Smooth muscle cell of trachea (primary cell): ENCODE measurements at places on chromosomes 11 and 22. TPM values are rescaled to one million over a fixed set of nuclear protein-coding genes. Genes with fewer than 3 reads are reported as not detected.

Gene NXPE2
- under 0.01 TPM in 1 of 2 replicates, not detected in the other for total RNA-seq

Gene LINC01488
- not detected in 2 replicates for total RNA-seq

Gene OR4C46
- total RNA-seq = not detected in 2 replicates

Gene OR6A2
- total RNA-seq = 0.17 and 0.73 TPM in 2 replicates

Gene SLC5A12
- total RNA-seq = not detected in 2 replicates

Gene KCNQ1
- total RNA-seq = under 0.01 and 0.66 TPM in 2 replicates

Gene ISX
- total RNA-seq = not detected in 2 replicates

Gene TMPRSS13
- not detected in 2 replicates for total RNA-seq

Gene MYO7A
- 0.15 and 0.17 TPM in 2 replicates for total RNA-seq

Gene CYTH4
- total RNA-seq = 0.29 and 0.83 TPM in 2 replicates

Gene TEX54
- total RNA-seq = not detected in 2 replicates

Gene BEST1
- total RNA-seq = 3.2 and 13.1 TPM in 2 replicates

Gene MRGPRE
- total RNA-seq = not detected in 2 replicates

Gene GUCY1A2
- total RNA-seq = 0.29 and 0.50 TPM in 2 replicates

Gene SCN3B
- under 0.01 TPM in 1 of 2 replicates, not detected in the other for total RNA-seq

Gene PANX1
- 36.2 and 52.1 TPM in 2 replicates for total RNA-seq

Gene OR8G1
- 0.17 TPM in 1 of 2 replicates, not detected in the other for total RNA-seq
